ENCODE measurements at places on chromosomes 7 and 10. TPM values are rescaled to one million over a fixed set of nuclear protein-coding genes. Genes with fewer than 3 reads are reported as not detected.

GRCh38 chr10:36880898-36881297 is 244.5 kb upstream of the ANKRD30A start:
- no peak overlapping the region for H3K4me3 ChIP-seq
- H3K27ac ChIP-seq, result no peak overlapping the region
- DNase-seq, result no peak
- H3K4me1 ChIP-seq, result no peaks in the 10 kb centered on the region
- no peaks in the 10 kb centered on the region for H3K36me3 ChIP-seq

GRCh38 chr7:37201876-37202198 is 246.8 kb downstream of the ELMO1 start:
- DNase-seq, result no peak
- peaks cover 25% of the 10 kb centered on the region for H3K4me1 ChIP-seq
- no peak overlapping the region for H3K27ac ChIP-seq
- H3K36me3 ChIP-seq, result no peaks in the 10 kb centered on the region

The PRSS37 gene
- total RNA-seq, result not detected

- no peak overlapping the region for H3K27ac ChIP-seq
- no peaks in the 10 kb centered on the region for H3K36me3 ChIP-seq
- no peak overlapping the region for H3K4me3 ChIP-seq
- H3K27me3 ChIP-seq, result no peaks in the 10 kb centered on the region
- no peak for DNase-seq
Measured at GRCh38 chr10:71014021-71014805, 125.8 kb upstream of the PCBD1 start.

The TUBB8 gene
- not detected for total RNA-seq

GRCh38 chr10:78672918-78673317 is 395.8 kb upstream of the ZMIZ1 start:
- H3K4me3 ChIP-seq, result no peak overlapping the region
- H3K36me3 ChIP-seq, result no peaks in the 10 kb centered on the region
- DNase-seq, result no peak
- H3K4me1 ChIP-seq, result no peaks in the 10 kb centered on the region

The CHST15 gene
- 9.0 TPM for total RNA-seq

The PROSER2 gene
- 2.7 TPM for total RNA-seq

The SCART1 gene
- total RNA-seq, result 1.7 TPM

DNA sequence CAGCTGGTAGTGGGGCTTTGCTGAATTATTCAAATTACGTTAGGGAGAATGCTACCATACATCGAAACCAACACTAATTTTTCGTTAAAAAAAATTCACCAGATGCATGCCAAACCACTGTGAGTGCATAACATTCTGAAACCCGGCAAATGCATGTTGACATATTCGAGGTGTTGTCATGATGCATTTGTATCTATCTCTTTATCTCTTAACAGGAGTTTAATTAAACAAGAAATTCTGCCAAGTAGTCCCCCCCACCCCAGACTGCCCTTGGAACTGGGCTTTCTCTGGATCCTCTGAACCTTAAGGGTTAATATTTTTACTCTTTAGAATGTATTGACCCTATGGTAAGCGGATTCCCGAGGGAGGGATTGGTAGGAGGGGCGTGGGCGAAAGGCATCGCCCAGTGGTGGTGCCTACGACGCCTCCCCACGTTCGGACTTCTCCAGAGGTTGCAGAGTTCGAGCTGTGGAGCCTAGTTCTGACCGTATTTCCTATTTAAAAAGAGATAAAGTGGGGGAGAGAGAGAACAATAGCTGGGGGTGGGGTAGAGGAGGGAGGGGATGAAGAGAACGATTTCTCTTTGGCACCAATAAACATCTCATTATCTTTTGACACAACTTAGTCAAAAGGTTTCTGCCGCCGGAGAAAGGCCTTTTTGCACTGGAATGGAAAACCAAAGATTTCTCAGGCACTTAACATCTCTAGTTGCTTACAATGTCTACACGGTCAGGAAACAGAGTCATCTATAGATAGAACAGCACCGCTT is 7.2 kb downstream of the DLX6 start:
- no peaks in the 10 kb centered on the region for H3K36me3 ChIP-seq
- no peak overlapping the region for H3K4me3 ChIP-seq
- DNase-seq, result no peak
- H3K4me1 ChIP-seq, result no peaks in the 10 kb centered on the region

DNA sequence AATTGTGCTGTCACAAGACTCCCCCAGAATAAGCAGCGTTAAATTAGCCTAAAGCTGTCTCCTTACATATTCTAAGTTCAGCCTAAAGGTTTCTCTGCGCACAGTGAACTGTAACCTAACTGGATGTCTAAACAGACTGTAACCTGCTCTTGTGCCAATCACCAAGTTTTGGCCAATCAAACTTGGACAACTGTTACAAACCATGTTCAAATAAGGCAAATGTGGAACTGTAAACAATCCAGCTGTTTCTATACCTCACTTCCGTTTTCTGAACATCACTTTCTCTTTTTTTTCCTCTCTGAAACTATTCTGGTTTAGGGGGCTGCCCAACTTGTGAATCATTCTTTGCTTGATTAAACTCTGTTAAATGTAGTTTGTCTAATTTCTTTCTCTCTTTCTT is 252.2 kb upstream of the HABP2 start:
- no peak overlapping the region for H3K27ac ChIP-seq
- no peaks in the 10 kb centered on the region for H3K36me3 ChIP-seq
- DNase-seq, result no peak
- H3K4me1 ChIP-seq, result no peaks in the 10 kb centered on the region
- no peak overlapping the region for H3K4me3 ChIP-seq

The ITPRID1 gene
- not detected for total RNA-seq

DNA sequence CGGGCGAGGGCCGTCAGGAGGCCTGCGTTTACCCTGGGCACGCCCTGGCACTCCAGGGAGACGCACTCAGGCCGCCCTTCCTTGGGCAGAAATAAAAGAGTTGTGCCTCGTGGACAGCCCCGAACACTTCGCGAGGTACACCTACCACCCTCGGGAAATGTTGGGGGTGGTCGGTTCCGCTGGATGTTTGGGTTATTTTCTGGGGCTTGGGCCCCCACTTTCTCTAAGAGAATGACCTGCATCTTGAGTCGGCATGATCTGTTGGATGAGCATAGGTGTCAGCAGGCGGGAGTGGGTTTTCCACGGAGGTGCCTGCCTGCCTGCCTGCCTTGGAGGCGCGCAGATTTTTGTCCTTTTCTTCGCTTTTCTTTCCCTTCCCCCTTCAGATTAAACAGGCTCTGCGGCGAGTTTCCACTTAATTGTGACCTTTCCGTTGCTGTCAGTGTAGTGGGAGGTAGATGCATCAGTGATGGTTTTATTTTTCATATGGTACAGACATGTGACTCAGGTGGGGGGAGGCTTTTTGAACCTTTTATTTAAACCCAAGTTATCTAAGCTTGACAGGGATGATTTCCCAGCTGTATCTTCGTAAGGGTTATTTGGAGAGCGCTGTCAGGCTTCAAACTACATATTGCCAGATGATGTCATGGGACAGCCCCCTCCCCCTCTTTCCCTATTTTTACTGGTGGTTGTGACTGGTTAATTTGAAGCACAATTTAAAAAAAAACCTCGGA is 661 bp downstream of the HECTD2 start:
- DNase-seq, result peak; percentile 32
- H3K27me3 ChIP-seq, result no peaks in the 10 kb centered on the region
- no peaks in the 10 kb centered on the region for H3K4me1 ChIP-seq
- no peaks in the 10 kb centered on the region for H3K36me3 ChIP-seq

DNA sequence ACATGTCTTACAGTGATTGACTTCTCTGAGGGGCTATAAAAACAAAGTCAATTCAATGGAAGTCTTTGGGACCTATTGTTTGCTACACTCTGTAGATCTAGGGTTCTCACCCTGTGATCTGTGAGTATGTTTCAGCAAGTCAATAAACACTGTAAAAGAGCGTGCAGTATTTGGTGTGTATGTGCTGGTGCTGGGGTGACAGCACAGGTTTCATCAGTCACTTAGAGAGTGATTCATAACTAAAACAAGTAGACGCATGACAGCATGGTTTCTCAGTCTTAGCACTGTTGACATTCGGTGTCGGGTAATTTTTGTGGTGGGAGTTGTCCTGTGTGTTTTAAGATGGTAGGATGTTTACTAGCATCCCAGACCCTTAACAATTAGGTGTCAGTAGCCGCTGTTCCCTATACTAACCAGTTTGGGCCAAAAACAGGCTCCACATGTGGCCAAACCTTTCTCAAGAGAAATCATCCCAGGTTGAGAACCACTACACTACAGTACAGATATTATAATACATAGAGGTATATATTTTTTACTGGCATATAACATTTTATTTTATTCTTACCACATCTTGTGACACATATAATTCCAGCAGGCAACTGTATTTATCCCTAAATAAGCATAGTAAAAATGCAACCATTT is 411.8 kb downstream of the ARL4A start:
- no peak overlapping the region for H3K27ac ChIP-seq
- no peak overlapping the region for H3K4me3 ChIP-seq
- no peaks in the 10 kb centered on the region for H3K4me1 ChIP-seq
- no peaks in the 10 kb centered on the region for H3K27me3 ChIP-seq
- DNase-seq, result no peak

GRCh38 chr10:48779077-48779476 is 94.4 kb downstream of the WDFY4 start:
- H3K27ac ChIP-seq, result no peak overlapping the region
- no peaks in the 10 kb centered on the region for H3K27me3 ChIP-seq
- H3K4me3 ChIP-seq, result no peak overlapping the region
- H3K36me3 ChIP-seq, result no peaks in the 10 kb centered on the region
- no peak for DNase-seq

The FAM180A gene
- total RNA-seq, result 16.3 TPM

- H3K4me3 ChIP-seq, result no peak overlapping the region
- H3K27ac ChIP-seq, result peak overlapping the region; percentile 85
- no peak for DNase-seq
- H3K36me3 ChIP-seq, result no peaks in the 10 kb centered on the region
- no peaks in the 10 kb centered on the region for H3K27me3 ChIP-seq
Measured at GRCh38 chr10:88949912-88950837, 2.4 kb downstream of the ACTA2 start.

DNA sequence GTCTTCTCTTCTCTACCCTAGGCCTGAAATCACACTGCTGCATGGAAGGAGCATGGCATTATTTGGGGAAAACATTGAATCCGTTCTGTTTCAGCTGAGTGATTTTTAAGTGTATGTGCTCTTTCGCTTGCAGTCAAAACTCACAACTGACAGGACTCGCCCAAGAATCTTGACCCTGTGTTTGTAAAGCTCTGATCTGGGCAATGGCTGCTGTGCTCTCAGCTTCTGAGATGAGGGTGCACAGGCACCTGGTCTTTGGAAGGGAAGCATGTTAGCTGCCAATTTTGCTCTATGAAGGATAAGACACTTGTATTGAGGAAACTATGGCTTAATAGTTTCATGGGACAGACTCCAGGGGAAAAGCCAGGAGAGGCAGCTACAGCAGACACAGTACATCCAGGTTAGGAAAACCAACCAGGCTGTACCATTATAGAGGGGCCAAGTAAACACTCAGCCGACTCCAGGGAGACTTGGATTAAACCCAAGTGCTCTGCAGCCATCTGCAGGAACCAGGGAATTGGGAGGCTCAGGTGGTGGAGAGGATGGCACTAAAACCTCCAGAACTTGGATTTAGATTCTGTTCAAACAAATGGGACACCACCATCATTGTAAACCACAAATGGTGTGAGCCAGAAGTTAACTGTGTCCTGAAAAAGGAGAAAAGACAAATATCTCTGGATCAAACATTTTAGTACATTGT is 43.3 kb downstream of the LYZL1 start:
- H3K36me3 ChIP-seq, result no peaks in the 10 kb centered on the region
- H3K27ac ChIP-seq, result no peak overlapping the region
- H3K27me3 ChIP-seq, result peaks cover 4% of the 10 kb centered on the region
- H3K4me1 ChIP-seq, result no peaks in the 10 kb centered on the region
- no peak overlapping the region for H3K4me3 ChIP-seq

GRCh38 chr7:129210256-129210988 is 14.4 kb upstream of the AHCYL2 start:
- peak; percentile 86 for DNase-seq
- no peaks in the 10 kb centered on the region for H3K36me3 ChIP-seq
- H3K27ac ChIP-seq, result no peak overlapping the region
- no peaks in the 10 kb centered on the region for H3K27me3 ChIP-seq
- H3K4me3 ChIP-seq, result no peak overlapping the region

GRCh38 chr10:95655571-95656290 is 780 bp downstream of the ALDH18A1 start:
- H3K36me3 ChIP-seq, result no peaks in the 10 kb centered on the region
- peak overlapping the region; percentile 56 for H3K4me3 ChIP-seq
- peaks cover 4% of the 10 kb centered on the region for H3K4me1 ChIP-seq
- H3K27ac ChIP-seq, result no peak overlapping the region
- H3K27me3 ChIP-seq, result no peaks in the 10 kb centered on the region

GRCh38 chr10:105347487-105347886 is 706.4 kb downstream of the SORCS3 start:
- no peak overlapping the region for H3K27ac ChIP-seq
- H3K4me3 ChIP-seq, result no peak overlapping the region
- DNase-seq, result no peak
- no peaks in the 10 kb centered on the region for H3K4me1 ChIP-seq

DNA sequence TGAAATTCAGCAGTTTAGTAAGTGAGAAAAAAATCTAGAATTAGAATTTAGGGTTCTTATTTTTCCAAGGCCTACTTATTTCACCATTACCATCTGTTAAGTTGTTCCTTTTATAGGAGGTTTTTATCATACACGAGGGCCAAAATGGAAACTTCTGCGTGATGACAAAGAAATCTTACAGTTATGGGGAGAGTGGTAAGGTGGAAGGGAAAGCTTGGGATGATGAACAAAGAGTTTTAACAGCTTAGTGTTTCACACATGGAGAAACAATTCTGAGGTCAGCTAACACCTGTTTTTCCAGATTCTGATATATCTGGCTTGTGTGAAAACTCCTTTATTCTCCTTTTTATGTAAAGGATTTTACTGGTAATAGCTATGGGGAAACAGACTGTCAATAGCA is 49.8 kb upstream of the SEMA3C start:
- H3K4me1 ChIP-seq, result no peaks in the 10 kb centered on the region
- DNase-seq, result no peak
- H3K36me3 ChIP-seq, result no peaks in the 10 kb centered on the region

The GPER1 gene
- total RNA-seq, result 43.4 TPM

The STRIP2 gene
- total RNA-seq, result 4.3 TPM

DNA sequence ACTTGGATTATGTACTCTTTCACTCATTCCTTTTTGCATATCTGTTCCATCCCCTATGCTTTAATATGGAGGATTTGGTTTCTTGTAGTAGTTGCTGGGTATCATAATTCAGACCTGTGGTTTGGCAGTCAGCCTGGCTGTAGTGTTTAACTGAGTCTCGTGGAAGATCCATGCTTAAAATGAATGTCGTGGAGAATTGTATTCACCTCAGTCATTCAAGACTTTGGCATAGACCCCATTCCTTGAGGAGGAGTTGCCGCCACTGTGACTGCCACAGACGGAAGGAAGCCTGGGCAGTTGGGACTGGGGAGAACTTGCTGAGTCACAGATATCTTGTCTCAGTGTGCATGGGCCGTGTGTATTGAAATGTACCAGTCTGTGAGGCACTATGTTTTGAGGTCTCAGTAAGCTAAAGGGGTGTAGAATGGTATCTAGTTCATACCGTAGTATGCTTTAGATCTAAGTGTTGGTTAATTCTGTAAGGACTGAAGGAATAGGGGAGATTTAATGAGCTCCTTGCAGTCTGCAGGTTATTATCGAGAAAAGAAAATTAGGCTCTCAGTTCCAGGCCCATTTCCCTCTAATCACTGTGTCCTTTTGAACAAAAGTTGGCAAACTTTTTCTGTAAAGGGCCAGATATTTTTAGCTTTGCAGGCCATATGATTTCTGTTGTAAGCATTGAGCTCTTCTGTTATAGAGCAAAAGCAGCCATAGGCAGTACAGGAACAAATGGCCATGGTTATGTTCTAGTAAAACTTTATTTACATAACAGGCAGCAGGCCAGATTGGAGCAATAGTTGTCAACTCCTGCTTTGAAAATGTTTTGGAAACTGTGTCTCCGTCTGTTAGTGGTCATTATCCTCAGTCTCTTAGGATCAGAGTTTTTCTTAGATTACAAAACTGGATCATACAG is 76.8 kb downstream of the TPST1 start:
- H3K27ac ChIP-seq, result peak overlapping the region; percentile 64
- peaks cover 27% of the 10 kb centered on the region for H3K4me1 ChIP-seq
- H3K36me3 ChIP-seq, result no peaks in the 10 kb centered on the region
- no peak overlapping the region for H3K4me3 ChIP-seq
- DNase-seq, result peak; percentile 33
